Hippocampal formation (tissue), 2 donors: ENCODE measurements at places on chromosomes 7 and 10.

DNA sequence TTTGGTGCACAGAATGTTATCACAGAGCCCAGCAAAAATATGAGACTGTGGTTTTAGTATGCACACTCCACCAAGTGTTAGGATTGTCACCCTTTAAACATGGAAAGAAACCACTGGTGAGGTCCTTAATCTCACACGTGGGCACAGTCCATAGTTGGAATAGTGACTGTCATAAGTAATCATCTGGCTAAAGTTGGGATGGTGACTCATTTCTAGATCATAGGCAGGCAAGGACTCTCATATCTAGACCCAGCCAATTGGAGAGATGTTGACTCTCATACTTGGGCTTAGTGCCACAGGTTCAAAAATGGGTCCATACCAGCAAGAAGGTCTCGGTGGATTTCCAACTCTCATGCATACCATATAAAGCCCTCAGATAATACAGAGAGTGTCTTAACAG lies 39.6 kb upstream of the ZNF680 start:
- no peak for DNase-seq

DNA sequence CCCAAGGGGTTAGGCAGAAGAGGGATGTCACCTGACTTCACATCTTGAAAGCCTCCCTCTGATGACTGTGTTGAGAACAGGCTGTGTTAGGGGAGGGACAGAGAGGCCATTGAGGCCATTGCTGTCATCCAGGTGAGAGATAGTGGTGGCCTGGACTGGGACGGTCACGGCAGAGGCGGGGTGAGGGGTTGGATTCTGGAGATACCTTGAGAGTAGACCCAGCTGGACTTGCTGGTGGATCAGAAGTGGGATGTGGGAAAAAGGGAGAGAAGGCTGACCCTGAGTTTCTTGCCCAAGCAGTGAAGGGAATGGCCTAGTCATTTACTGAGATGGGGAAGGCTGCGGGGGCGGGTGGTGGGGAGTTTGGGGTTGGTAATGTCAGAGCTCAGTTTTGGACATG lies 13.6 kb downstream of the MTURN start:
- DNase-seq: no peak

DNA sequence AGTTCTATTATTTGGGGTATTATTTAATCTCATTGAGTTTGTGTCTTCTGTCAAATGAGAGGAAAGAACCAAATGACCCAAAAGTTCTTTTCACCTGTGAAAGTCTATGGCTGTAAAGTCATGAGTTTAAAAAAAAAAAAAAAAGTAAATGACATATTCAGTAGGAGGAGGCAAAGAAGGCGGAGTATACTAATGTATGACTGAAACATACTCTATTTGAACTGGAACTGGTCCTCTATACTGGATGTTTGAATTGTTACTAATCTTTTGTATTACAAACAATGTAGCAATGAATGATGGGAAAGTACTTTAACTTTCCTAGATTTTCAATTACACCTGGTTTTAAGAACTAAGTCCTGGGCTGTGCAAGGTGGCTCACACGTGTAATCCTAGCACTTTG lies 24.9 kb upstream of the GSAP start:
- DNase-seq: no peak

DNA sequence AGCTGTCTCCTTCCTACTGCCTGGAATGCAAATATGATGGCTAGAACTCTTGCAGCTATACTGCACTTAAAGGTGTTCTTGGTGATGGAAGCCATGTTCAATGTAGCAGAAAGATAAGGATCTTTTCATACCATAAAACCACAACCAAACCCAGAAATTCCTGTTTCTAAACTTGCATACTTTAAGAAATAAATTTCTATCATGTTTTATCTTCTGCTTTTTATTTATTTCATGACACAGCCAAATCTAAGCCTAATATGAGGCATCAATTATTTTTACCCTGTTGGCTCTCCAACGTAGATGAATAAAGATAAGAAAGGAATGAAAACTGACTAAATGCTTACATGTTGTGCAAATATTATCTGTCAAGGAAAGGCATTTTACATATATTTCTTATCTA lies 224.1 kb downstream of the DOCK4 start:
- no peak for DNase-seq

- peak; percentile 13 for DNase-seq
These were observed 6.7 kb downstream of the CPEB3 start for GRCh38 chr10:92284112-92284704.

DNA sequence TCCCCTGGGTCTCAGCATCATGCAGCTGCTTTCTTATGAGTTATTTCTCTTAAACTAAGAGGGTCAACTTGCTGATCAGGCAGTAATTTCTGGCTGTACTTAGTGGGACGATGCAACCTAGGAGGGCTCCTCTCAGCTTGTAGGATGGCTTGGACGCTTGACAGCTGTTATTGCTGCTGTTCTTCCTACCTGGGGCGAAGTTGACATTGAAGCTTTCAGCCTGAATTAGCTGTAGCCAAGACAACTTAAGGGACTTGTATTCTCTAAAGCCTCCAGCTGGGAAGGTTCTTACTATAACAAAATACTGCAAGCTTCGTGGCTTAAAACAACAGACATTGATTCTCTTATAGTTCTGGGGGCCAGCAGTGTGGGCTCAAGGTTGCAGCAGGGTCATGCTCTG lies 224.9 kb downstream of the ACTR3B start:
- DNase-seq: no peak

- DNase-seq: no peak
These were observed 362.2 kb upstream of the SHH start for GRCh38 chr7:156174428-156174827.
